ENCODE measurements at places on chromosomes 16 and 17.

- DNase-seq: no peak
These were observed 76.3 kb downstream of the USP32 start for GRCh38 chr17:60315650-60316049.

GRCh38 chr16:29972500-29972899 is 1.2 kb upstream of the TAOK2 start:
- no peak for DNase-seq

GRCh38 chr17:2023692-2024571 is 1.2 kb downstream of the RTN4RL1 start:
- no peak for DNase-seq

GRCh38 chr17:4381690-4382671 is 15.5 kb upstream of the UBE2G1 start:
- DNase-seq: no peak

- no peak for DNase-seq
These were observed 15.4 kb downstream of the ZFPM1 start for GRCh38 chr16:88468275-88469129.

- DNase-seq: no peak
These were observed 5.2 kb downstream of the RPH3AL start for GRCh38 chr17:347309-347899.

GRCh38 chr16:84836967-84837366 is 17.2 kb downstream of the CRISPLD2 start:
- DNase-seq: no peak

GRCh38 chr17:76467366-76467765 is at the start of gene AANAT:
TSS of gene AANAT (plus strand) at chr17:76467603. CDS start at chr17:76468747, 1,144 bp downstream.
- no peak for DNase-seq

DNA sequence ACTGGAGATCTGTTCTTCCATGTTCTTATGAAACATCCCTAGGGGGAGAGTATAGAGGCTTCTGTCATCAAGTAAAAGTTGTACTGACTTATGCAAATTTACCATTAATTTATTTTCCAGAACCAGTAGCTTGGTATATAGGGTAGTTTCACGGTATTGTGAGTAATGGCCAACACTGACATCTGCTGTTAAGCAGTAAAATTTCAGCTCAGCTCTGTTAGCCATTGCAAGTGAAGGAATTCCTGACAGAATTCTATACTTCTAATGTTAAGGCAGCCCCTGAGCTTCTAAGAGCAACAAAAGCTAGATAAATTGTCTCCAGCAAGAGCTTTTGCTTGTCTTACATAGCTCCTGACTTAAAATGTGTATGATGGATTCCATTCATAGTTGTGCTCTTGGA is 613.5 kb upstream of the C16orf82 start:
- no peak for DNase-seq

DNA sequence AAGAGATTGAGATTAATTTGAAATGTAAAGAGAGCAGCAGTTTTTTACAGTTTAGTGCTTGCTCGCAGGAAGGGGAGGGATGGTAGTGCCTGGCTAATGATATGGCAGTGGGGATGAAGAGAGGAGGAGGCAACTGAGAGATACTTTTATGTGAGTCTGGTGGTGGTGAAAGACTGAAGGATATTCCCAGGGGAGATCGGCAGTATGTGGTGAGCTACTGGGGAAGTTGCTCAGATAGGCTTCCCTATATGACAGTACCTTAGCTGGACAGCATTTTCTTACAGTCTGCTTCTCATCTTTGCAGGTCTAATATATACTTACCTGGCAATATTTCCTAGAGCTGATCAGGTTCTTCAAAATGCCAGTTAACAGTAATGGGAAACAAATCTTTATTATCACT is 8.6 kb downstream of the CEP95 start:
- no peak for DNase-seq

DNA sequence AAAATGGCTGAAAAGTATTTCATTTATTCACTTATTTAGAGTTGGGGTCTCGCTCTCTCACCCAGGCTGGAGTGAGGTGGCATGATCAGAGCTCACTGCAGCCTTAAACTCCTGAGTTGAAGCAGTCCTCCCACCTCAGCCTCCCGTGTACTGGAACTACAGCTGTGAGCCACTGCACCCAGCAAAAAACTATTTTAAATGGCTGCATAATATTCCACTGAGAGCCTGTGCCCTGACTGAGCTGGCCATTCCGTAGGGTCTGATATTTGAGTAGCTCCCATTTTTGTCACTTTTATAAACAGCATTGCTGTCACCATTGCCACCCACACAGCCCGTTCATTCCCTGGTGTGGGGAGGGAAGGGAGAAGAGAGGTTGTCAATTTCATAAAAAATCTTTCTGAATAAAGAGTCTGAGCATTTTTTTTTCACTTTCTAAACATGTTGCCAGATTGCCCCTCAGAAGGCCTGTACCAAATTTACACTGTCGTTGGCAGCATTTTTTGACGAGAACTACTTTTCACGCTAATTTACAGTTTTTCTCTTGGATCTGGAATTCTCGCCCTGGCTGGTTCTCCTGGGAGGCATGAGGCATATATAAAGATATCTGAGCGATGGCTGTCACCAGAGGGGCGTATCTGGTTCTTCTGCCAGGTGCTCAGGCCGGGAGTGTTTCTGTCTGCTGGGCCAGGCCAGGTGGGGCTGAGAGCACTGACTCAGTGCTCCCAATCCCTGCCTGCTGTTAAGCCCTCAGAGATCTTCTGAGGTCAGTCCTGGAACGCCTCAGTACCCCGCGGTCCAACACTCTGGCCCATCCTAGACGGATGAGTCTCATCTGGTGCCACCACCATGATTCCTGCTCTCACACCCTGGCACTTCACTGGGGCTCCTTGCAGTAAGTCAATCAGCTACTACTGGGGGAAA is 7.2 kb upstream of the KIFC3 start:
- DNase-seq: no peak

DNA sequence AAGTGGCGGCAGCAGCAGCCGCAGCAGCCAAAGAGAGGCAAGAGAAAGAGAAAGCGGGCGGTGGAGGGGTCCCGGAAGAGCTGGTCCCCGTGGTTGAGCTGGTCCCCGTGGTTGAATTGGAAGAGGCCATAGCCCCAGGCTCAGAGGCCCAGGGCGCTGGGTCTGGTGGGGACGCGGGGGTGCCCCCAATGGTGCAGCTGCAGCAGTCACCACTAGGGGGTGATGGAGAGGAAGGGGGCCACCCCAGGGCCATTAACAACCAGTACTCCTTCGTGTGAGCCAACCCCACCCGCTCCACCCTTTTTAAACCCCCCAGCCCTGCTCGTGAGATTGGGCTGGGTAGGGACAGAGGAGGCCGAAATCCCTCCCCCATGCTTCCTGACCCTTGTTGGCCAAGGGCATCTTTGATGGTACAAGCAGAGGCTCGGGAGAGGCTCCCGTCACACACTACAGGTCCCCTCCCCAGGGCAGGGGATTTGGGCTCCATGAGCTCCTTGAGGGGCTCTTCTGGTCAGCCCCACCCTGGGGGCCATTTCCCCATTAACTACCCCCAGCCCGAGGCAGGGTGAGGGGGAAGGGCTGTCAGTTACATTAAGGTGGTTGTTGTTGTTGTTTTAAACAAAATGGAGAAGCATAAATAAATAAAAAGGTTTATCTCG is 4.6 kb upstream of the ATP2A1 start:
- no peak for DNase-seq

GRCh38 chr16:50889276-50889675 is 147.4 kb downstream of the CYLD start:
- no peak for DNase-seq

- DNase-seq: no peak
These were observed 9.6 kb downstream of the ABHD15 start for GRCh38 chr17:29557085-29557738.

GRCh38 chr17:3979290-3979611 is 15.0 kb upstream of the ATP2A3 start:
- no peak for DNase-seq

Measured in LNCaP clone FGC (cell line).